T-helper 2 cell treated with Interferon-gamma antibody and Interleukin-4, amounts not matched to agents 100 ng/mL and 5 ng/mL, for 36 hours (primary cell): ENCODE measurements at places on chromosomes 7 and 10. TPM values are rescaled to one million over a fixed set of nuclear protein-coding genes. Genes with fewer than 3 reads are reported as not detected.

Gene TCAF2
- 20.7 and 21.3 TPM in 2 replicates for total RNA-seq

Gene ENKUR
- total RNA-seq, result not detected in 2 replicates

Gene POLR2J2
- 19.0 and 20.8 TPM in 2 replicates for total RNA-seq

Gene OR6V1
- not detected in 2 replicates for total RNA-seq

Gene AUTS2
- 2.9 and 3.3 TPM in 2 replicates for total RNA-seq

Gene SLC16A12
- total RNA-seq, result 0.02 TPM in 1 of 2 replicates, not detected in the other

Gene STK31
- total RNA-seq, result 0.07 and 0.32 TPM in 2 replicates
